Iris pigment epithelial cell (primary cell): ENCODE measurements at places on chromosomes 13 and 19.
A peak's percentile ranks its signal among the peaks of the same experiment; 100 is the strongest.

GRCh38 chr19:16607819-16608218 lies 20.2 kb downstream of the MED26 start:
- DNase-seq: no peak

DNA sequence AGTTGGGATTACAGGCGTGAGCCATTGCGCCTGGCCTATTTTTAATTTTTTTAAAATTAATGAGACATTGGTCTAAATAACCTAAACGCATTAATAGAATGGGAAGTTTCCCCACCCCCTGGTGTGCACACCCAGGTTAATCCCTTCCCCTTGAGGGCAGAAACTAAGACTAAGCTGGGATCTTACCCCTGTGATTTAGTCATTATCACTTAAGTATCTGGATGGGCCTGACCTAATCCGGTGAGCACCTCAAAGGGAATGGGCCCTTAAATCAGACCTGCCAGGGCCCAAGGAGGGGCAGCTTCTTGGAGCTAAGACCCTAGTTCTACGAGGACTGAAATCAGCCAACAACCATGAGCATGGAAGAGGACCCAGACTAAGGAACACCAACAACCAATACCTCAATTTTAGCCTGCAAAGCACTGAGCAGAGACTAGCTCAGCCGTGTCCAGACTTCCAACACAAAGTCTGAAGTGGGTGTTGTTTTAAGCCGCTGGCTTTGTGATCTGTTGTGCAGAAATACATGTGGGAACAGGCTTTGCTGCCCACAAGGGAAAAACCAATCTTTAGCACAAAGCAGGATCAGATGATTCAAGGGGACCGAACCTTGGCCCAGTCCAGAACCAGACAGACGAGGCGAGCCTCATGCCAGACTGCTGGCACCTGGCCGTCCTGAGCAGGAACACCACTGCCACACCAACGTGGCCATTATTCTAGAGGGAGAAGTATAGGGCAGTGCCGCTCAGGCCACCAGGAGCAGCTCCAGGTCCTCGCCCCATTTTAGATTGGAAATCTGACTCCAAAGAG lies 7.1 kb downstream of the UBE2S start:
- no peak for DNase-seq

- DNase-seq: peak; percentile 86
Observed at GRCh38 chr19:56594783-56595547, at the start of gene ZNF71. TSS of gene ZNF71 (plus strand) at chr19:56595302. CDS start at chr19:56601559, 6,257 bp downstream.

GRCh38 chr19:55566823-55567222 lies 13.8 kb downstream of the ZNF579 start:
- no peak for DNase-seq

DNA sequence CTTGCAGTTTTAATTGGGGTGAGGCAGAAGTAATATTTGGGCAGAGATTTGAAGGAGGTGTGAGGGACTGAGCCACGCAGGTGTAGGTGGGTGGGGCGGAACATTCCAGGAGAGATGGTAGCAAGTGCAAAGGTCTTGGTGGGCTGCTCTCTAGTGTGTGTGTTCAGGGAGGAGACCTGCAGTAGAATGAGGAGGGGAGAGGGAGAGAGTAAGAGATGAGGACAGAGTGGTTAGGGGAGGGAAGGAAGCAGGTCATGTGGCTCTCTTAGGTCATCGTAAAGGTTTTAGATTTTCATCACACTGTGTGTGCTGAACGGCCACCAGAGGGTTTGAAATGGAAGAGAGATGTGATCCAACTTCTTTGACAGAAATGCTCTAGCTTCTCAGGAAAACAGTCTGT lies 33.5 kb downstream of the WASF3 start:
- DNase-seq: no peak

GRCh38 chr19:7970716-7971448 lies 27.4 kb upstream of the TIMM44 start:
- peak; percentile 25 for DNase-seq

- DNase-seq: no peak
Observed at GRCh38 chr19:49542446-49542845, 14.6 kb downstream of the RCN3 start.

GRCh38 chr19:33047422-33047821 lies 17.3 kb downstream of the RHPN2 start:
- DNase-seq: no peak

GRCh38 chr13:98476538-98476966 lies 100.4 kb downstream of the STK24 start:
- peak; percentile 91 for DNase-seq

- DNase-seq: no peak
Observed at GRCh38 chr13:62629618-62630017, 1214.0 kb upstream of the PCDH20 start.

DNA sequence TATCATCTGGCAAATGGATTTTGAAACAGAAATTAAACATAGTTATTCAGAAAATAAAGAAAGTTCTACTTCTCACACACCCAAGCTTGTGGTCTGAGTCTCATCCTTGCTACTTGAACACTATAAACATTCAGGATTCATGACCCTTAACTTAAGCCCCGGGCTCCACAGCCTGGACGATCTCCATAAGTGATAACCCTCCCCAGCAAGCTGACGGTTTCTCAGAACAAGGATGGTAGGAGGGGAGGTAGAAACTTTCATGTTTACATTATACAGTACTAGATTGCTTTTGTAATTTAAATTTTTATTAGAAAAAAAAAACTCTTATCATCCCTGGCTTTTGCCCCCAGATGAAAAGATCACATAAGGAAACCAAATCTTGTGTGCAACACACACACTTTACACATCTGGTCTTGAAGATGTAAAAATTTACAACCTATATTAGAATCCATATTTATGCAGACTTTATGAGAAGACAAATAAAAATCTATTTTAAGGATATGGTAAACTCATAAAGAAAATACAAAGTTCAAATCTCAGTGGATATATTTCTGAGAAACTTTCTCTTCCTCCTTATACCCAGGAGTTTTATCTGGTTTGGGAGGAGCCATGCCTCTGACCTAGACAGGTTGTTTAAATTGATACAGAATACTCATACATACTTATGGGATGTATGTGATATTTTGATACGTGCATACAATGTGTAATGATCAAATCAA lies 20.0 kb upstream of the ATP12A start:
- peak; percentile 31 for DNase-seq

DNA sequence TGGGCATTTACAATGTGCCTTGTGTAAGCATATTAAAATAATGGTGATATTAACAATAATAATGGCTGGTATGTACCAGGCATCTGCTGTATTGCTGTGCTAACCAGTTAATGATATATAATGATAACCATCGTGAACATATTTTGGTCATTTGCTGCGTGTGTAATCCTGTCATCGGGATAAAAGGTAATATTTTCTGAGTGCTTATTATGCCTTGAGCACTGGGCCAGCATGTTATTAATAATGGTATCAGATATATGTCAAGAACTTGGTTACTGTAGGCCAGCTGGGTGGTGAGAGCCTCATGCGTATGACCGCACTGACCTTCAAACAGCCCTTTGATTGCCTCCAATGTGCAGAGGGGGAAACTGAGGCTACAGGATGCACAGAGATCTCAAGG lies 22.2 kb upstream of the FXYD3 start:
- DNase-seq: no peak

DNA sequence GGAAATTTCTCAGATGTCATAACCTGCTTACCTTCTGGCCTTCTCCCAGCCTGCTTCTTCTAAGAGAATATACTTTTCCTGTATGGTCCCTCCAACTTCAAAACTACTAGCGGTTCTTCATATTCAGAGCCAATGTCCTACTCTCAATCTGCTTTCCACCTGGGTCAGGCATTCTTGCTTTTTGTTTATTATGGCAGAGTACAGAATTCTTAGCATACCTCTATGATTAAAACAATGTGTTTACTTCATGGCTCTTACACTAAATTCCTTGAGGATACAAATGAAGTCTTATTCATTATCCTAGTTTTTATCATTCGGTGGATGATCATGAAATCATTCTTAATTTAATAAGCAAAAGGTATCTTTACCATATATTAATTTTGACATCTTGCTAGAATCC lies 484.2 kb upstream of the SLITRK1 start:
- peak; percentile 38 for DNase-seq

DNA sequence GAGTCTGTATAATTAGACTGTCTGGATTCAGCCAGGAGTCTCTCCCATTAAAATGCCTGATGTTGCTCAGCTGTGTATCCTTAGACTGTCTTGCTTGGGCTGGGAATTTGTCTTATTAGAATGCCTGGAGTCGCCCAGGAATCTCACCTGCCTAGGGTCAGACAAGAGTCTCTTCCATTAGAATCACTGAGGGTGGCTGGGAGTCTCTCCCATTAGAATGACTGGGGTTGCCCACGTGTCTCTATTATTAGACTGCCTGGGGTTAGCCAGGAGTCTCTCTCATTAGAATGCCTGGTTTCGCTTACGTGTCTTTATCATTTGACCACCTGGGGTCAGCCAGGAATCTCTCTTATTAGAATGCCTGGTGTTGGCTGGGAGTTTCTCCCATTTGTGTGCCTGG lies 1450.0 kb downstream of the UQCRFS1 start:
- no peak for DNase-seq

- no peak for DNase-seq
Observed at GRCh38 chr19:49064768-49065611, at the start of gene NTF4. TSS of gene NTF4 (minus strand) at chr19:49064818. CDS start at chr19:49061997, 2,821 bp downstream.
